Effector memory CD8-positive, alpha-beta T cell (primary cell): ENCODE measurements at places on chromosomes 11 and 22.

GRCh38 chr11:93775289-93775688 is 8.8 kb upstream of the MED17 start:
- no peak for DNase-seq

DNA sequence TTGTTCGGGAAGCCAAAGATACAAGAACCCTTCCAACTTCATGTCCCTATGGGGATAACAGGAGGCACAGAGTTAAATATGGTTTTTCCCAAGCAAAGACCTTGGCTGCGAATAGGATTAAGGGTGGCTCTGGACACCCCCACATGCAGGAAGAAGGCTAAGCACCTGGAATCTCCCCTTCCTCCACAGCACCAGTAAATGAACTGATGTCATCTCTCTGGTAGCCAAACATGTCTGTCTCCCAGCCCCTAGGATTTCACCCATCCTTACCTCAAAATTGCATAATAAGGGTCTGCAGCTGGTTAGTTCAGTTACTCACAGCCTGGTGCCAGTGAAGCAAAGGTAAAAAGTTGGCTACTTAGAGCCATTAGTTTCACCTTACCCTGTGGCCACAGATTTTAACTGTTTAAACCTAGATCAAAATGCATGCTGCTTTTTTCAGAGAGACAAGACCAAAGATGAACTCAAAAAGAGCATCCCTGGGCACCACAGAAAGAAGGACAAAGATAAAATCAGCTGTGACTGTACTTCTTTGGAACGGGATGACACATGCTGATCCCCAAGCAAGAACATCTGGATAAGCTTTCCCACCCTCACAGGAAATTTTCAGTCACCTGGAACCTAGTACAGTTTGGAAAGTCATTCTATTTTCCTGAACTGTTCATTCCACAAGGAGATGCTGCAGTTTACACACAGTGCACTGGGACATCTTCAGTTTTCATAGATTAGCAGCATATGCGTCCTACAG is 77.2 kb upstream of the AKIP1 start:
- DNase-seq, result no peak

DNA sequence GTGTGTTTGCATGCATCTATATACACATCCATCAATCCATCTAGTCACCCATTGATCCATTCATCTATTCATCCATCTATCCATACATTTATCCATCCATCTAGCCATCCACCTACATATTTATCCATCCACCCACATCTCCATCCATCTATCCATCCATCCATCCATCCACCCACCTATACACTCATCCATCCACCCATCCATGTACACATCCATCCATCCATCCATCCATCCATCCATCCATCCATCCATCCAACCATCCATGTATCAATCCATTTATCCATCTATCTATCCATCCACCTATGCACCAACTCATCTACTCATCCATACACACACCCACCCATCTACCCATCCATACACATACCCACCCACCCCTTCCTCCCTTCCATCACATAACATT is 18.8 kb upstream of the MYEOV start:
- no peak for DNase-seq

DNA sequence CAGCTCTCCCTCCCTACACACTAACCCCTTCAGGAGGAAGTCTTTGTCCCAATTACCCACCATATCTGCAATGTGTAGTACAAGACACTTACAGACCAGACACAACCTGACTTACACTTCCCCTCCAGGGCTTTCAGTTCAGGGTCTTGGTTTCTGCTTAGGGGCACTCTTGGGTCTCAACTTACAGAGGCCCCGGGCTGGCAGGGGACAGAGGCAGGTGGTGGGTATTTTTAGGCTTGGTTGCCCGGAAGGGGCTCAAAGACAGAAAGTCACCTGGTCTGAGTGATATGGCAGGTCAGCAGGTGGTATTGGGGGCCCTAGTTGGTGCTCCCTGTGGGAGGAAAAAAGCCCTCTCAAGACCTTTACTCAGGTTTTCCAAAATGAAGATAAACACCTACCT is 3.4 kb upstream of the TMEM184B start:
- DNase-seq, result no peak

DNA sequence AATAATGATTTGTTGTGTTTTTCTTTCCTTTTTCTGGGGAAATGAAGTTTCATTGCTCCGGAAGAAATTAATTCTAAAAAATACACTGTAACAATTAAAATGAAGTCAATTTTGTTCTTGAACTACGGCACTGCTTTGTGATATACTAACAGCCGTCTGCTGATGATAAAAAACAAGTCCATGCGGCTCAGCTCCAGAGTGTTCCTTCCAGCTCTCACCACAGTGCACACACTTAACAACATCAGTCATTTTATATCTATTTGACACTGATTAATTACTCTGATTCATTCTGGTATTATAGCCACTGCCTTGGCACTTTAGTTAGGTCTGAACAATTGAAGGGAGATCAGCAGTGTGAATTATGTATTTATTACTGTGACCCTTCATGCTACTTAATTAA is 97.4 kb upstream of the SLC6A5 start:
- no peak for DNase-seq
